ENCODE measurements at places on chromosomes 4 and X.

DNA sequence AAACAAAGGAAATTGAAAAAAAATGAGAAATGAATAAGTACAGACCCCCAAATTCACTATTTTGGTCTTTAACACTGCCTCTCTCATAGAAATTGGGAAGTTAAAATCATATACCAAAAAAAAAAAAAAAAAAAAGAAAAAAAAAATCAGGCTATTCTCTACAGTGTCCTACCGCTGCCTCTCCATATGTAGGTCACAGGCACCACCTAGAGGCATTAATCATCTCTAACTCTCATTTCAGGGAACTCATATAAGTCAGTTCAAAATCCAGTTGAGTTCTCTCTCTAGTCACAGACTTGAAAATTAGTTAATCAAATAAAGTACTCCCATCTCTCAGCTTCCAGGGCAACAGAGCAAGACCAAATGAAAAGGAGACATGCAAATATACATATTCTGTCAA is 47.9 kb downstream of the COX18 start:
- no peak for DNase-seq

GRCh38 chrX:32280489-32280888 is 930.9 kb downstream of the DMD start:
- no peak for DNase-seq

- DNase-seq, result no peak
Observed at GRCh38 chrX:119272882-119273419, 36.9 kb downstream of the PGRMC1 start.

DNA sequence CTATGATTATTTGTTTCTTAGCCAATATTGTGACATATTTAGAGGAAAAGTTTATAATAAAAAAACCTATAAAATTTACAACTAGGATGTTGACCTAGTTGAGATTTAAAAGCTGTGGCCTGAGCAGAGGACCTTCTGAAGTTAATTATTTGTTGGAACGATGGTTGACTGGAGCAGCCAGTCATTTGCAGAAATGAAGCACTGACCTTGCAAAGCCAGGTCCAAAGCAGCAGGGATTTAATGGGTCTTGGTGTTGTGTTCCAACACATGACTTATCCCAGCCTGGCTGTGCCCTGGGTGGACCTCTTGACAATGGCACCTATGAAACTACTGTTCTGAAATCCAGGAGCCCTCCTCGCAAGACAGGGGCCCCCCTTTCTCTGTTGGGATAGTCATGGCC is 235.2 kb downstream of the FRAS1 start:
- no peak for DNase-seq

DNA sequence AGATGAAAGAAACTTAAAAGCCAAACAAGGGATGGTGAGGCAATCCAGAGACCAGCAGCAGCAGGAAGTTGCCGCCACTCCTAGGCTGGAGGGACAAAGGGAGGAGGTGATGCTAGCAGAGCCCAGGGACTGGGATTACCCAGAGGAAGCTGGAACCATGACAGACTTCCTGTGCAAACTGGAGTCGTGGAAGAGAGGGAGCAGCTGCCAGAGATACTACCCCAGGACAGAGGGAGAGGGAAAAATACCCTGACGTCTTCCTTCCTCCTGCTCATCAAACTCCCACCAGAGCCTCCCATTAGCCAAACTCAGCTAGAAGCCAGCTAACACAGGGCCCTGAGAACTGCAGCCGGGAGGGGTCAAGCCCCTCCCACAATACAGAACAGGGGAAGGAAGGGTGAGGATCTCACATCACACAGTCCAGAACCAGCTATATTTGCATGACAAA is 101.2 kb upstream of the KLF3 start:
- no peak for DNase-seq

DNA sequence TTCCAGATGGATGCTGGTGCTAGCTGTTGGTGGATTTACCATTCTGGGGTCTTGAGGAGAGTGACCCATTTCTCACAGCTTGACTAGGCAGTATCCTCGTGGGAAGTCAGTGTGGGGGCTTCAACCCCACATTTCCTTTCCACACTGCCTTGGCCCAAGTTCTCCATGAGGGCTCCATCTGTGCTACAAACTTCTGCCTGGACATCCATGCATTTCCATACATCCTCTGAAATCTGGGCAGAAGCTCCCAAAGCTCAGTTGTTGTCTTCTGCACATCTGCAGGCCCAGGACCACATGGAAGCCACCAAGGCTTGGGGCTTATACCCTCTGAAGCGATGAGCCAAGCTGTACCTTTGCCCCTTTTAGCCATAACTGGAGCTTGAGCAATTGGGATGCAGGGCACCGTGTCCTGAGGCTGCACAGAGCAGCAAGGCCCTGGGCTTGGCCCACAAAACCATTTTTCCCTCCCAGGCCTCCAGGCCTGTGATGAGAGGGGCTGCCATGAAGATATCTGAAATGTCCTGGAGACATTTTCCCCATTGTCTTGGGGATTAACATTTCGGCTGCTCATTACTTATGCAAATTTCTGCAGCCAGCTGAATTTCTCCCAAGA is 248.7 kb upstream of the ANKRD50 start:
- no peak for DNase-seq
